ENCODE measurements at places on chromosomes 3 and 15. TPM values are rescaled to one million over a fixed set of nuclear protein-coding genes. Genes with fewer than 3 reads are reported as not detected.

- no peak for DNase-seq
Measured at GRCh38 chr3:59873576-59874230, 823.9 kb upstream of the CFAP20DC start.

The ATP10A gene
- total RNA-seq = 0.94 TPM

The GOLGA6L4 gene
- total RNA-seq = 2.5 TPM

DNA sequence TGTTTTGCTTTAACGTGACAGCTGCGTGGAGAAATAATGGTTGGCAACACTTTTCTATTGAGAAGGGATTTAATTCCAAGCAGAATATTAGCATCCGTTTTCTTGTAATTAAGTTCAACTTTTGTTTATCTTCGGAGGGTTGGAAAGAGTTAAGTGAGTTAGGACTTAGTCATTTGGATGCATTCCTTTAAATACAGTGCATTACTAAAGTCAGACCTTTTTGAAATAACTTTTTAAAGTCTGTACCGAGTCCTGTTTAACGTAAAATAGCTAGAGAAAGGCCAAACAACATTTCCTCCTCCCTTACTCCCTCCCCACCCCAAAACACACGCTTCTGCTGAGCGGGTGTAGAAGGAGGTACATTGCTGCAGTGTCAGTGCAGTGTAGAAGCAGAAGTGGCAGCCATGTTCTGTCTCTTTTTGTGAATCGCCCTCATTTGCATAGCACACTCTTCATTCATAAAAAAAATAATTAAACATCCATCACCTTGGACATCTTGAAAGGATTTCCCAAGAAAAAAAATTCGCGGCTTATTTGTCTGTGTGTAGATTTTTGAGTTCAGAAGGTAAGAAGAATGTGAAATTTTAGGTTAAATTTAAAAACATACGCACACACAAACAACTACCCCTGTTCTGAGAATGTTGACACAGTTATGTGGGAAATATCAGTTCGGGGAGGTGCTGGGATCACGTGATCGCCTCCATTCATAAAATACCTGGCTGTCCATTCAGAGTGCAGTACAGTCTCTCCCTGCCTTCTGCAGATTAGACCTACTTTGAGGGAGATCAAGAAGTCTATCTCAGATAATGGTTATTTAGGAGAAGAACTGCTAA, 1.6 kb downstream of the SPRED1 start:
- no peak for DNase-seq

The NOX5 gene
- not detected for total RNA-seq

The MOBP gene
- total RNA-seq = 0.08 TPM

DNA sequence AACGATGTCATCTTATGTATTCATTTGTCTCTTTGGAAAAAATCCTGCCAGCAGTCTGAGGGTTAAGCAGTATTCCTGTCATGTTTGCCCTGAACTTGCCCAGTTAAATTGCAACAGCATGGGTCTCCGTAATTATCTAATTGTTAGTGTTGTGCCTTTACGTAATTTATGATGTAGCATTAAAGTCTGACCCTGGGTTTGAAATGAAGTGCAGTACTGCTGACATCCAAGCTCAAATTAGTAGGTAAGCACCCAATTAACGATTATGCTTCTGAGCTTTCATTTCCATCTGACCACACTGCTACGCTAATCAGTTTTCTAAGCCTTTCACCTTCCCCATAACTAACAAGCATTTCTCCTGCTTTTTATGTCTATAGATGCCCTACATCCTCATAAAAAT, 241.8 kb downstream of the ARRDC4 start:
- DNase-seq = no peak

GRCh38 chr15:39704689-39705088, 78.0 kb downstream of the FSIP1 start:
- no peak for DNase-seq

DNA sequence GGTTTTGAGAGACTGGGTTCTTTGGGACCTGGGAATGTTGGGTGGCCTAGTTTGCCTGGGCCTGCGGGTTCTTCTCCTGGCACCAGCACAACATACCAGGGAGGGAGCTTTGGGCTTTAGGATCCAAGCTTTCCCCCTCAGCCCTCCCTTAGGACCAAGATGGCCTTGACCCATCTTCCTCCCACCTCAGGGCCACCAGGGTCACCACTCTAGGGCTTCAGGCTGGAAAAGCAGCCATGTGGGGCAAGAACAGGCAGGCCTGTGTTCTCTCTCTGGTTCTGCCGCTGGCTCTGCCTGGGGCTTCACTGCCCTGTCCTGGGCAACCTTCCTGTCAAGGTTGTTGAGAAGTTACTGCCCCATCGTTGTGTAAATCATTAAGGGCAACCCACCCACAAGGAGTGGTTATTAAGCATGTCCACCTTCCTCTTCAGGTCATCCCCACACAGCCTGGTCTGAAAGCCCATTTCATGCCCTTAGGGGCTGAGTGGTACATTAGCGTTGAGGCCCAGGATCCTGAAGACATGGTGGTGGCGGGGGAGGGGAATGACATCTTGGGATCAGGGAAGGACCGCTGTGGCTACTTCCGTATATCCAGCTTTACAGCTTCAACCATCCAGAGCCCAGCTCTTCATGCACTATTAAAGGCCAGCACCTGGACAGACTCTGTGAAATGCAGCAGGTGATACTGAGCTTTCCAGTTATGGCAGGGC, 652 bp downstream of the DUOX1 start:
- no peak for DNase-seq

The TM4SF4 gene
- total RNA-seq = not detected

GRCh38 chr15:40340740-40341400, at the start of gene CCDC9B:
Gene CCDC9B (minus strand): TSS chr15:40340939. CDS start chr15:40340819, 120 bp downstream.
- peak; percentile 95 for DNase-seq

- DNase-seq = no peak
Measured at GRCh38 chr15:78396976-78397375, 41.0 kb upstream of the IREB2 start.

The ZNF860 gene
- total RNA-seq = 0.16 TPM

DNA sequence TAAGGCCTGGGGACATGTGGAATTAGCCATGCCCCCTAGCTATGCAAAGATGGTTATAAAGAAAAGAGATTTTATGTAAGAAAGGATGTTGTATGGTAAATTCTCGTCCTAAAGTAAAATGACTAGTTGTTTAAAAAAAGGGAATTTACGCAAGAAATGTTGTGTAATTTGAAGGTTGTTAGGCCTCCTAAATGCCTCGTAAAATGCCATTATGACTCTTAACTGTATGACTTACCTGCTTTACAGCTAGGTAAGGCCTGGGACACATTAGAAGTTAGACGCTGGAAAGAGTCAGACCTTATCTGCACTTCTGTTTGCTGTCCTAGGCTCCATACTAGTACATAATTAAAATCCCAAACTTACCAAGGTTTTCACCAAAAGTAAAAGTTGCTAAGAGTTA, 17.5 kb upstream of the HHATL start:
- no peak for DNase-seq

DNA sequence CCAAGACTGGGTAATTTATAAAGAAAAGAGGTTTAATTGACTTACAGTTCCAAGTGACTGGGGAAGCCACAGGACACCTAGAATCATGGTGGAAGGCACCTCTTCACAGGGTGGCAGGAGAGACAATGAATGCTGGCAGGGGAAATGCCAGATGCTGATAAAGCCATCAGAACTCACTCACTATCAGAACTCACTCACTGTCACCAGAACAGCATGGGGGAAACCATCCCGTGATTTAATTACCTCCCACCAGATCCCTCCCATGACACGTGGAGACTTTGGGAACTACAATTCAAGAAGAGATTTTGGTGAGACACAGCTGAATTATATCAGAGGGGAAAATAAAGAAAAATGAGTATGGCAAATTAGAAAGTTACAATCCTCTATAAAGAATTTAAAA, 310.9 kb downstream of the BCHE start:
- no peak for DNase-seq

The EXD1 gene
- not detected for total RNA-seq

The CP gene
- 8.1 TPM for total RNA-seq

The KBTBD13 gene
- 3.3 TPM for total RNA-seq

DNA sequence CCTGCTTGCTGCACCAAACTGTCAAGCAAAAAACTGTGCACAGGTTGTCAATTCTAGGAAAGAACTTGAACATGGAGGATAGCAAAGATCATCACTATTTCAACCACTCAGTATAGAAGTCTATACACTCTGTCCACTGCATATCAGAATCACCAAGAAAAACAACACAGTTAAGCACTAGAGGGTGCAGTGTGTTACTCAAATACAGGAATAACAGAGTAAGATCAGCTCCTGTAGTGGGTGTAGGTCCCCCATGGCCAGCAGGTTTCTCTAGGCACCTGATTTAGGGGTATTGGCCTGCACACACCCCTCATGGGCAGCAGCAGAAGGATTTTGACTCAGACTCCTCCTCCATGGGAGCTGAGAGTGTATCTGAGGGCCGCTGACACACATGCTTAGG, 464.1 kb downstream of the EPHA6 start:
- DNase-seq = no peak

DNA sequence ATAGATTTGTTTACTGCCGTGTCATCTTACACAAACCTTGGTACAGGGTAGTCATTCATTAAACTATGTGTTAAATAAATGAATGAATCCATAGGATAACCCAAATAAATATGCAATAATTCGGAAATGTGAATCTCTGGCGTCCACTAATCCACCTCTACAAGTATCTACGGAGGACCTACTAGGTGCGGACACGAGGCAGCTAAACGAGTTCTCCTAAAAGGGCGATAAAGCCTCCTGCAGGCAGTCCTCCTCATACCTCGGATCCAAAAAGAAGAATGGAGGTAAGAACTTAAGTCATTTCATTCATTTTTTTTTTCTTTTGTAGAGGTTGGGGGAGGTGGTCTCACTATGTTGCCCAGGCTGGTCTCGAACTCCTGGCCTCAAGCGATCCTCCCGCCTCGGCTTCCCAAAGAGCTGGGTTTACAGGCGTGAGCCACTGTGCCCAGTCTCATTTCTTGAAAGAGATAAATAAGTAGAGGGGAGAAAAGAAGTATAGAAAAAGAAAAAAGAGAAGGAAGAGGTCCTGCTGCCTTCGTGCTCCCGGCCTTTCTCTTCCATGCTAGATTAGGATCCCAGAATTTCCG, 706 bp upstream of the RPL35A start:
- no peak for DNase-seq

The NR1I2 gene
- 0.08 TPM for total RNA-seq

- no peak for DNase-seq
Measured at GRCh38 chr15:91289324-91289723, 189.3 kb downstream of the SV2B start.

The CAMK1 gene
- 10.0 TPM for total RNA-seq

- DNase-seq = no peak
Measured at GRCh38 chr15:85452436-85452835, 72.0 kb downstream of the AKAP13 start.

DNA sequence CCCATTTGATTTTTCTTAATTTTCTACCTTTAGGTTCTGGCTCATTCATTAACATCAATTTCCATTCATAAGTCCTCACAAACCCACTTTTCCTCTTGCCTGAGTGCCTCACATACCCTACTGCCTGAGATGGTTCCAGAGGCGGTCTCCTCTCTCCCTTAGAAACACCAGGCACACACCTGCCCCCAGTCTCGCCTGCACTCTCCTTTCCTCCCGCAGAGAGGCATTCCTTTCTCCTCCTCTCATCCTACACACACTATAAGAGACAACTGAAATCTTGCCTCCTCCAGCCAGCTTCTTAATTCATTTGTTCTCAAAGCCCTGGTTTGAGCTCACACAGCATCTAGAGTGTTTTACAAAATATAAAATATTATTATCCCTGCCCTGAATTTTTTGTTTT, 27.5 kb downstream of the TF start:
- no peak for DNase-seq

- DNase-seq = no peak
Measured at GRCh38 chr3:47978386-47978785, 37.8 kb downstream of the MAP4 start.

The P3H2 gene
- 17.7 TPM for total RNA-seq

The TM4SF18 gene
- 4.1 TPM for total RNA-seq

- no peak for DNase-seq
Measured at GRCh38 chr15:73727330-73727976, 25.7 kb downstream of the INSYN1 start.

GRCh38 chr15:33354411-33354810, 43.6 kb downstream of the RYR3 start:
- no peak for DNase-seq

DNA sequence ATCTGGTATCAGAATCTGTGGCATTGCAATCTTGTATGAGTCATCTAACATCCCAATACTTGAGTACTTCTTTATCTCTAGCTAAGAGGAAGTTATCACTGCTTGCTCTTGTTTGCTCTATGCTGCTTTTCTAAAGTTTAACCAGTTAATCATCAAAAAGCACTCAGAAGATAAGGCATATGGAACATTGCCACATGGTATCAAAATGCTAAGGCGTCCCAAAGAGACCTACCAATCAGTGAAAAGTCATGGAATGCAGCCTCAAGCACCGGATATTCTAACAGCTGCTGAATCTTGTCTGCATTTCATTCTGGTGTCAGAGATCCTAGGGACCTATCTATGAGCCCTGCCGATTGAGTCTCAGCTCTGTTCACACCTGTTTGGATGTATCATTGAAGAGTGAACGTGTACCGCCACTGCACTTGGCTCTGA, 192.8 kb downstream of the ARPP21 start:
- DNase-seq = no peak

DNA sequence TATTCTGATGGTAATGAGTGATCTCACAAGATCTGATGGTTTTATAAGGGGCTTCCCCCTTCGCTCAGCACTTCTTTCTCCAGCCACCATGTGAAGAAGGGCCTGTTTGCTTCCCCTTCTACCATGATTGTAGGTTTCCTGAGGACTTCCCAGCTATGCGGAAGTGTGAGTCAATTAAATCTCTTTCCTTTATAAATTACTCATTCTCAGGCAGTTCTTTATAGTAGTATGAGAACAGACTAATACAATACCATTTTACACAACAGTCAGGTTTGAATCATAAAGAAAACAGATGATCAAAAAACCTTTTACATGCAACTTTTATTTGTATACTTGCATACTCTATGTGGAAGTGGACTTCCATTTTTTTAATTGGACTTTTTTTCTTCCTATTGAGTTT, 46.7 kb upstream of the CBLB start:
- no peak for DNase-seq

The SLC2A2 gene
- not detected for total RNA-seq

Measured in cardiac septum (tissue), 1 donor.